ENCODE measurements at places on chromosomes 11 and 22.

DNA sequence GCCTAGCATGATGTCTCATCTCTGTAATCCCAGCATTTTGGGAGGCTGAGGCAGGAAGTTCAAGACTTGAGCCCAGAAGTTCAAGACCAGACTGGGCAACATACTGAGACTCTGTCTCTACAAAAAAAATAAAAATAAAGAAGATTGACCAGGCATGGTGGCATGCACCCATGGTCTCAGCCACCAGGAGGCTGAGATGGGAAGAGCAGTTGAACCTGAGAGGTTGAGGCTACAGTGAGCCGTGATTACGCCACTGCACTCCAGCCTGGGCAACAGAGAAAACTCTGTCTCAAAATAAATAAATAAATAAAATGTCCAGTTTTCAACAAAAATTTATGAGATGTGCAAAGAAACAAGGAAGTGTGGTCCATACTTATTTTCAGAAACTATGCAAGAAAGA is 28.3 kb downstream of the EFCAB6 start:
- DNase-seq: no peak

- DNase-seq: no peak
Observed at GRCh38 chr11:96484361-96484760, 94.5 kb downstream of the JRKL start.

- no peak for DNase-seq
Observed at GRCh38 chr11:330307-330693, 9.6 kb upstream of the IFITM3 start.

DNA sequence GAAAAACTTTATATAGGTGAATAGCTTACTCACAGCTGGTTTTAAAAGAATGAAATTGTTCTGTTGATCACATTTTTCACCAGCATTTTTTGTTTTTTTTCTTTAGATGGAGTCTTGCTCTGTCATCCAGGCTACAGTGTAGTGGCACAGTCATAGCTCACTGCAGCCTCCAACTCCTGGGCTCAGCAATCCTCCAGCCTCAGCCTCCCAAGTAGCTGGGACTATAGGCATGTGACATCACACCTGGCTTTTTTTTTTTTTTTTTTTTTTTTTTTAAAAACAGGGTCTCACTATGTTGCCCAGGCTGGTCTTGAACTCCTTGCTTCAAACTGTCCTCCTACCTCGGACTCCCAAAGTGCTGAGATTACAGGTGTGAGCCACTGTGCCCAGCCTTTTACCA is 3.6 kb downstream of the PACS1 start:
- DNase-seq: no peak

DNA sequence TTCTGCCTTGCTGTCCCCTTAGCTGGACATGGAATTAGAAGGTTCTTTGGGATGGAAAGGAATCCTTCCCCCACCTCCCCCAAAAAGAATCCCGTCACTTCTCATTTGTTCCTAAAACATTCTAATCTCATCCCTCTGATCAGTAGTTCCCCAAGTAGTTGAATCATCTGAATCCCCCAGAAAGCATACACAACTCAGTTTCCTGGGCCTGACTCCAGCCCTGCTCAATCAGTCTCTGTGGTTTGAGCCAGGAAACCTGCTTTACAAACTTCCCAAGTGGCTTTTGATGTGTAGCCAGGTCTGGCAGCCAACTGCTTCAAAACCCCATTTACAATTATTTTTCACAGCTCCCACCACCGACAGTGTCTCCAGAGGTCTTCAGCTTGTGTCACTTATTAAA is 20.2 kb downstream of the C22orf31 start:
- DNase-seq: peak; percentile 83

DNA sequence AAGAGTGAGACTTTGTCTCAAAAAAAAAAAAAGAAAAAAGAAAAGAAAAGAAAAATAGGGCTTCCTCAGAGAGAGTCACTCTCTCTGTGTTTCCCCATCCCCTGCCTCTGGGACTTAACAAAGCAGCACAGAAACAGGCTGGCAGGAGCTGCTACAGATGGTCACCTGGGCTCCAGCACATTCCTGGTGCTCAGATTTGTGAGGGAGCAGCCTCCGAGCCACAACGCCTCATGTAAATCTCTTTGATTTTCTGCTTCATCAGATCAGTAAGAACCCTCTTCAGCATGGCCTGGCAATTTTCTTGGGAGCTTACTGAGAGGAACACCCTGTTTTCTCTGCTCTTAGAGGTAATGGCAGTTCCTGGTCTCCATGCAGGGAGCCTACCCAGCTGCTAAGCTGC is 15.2 kb upstream of the LDHA start:
- no peak for DNase-seq

DNA sequence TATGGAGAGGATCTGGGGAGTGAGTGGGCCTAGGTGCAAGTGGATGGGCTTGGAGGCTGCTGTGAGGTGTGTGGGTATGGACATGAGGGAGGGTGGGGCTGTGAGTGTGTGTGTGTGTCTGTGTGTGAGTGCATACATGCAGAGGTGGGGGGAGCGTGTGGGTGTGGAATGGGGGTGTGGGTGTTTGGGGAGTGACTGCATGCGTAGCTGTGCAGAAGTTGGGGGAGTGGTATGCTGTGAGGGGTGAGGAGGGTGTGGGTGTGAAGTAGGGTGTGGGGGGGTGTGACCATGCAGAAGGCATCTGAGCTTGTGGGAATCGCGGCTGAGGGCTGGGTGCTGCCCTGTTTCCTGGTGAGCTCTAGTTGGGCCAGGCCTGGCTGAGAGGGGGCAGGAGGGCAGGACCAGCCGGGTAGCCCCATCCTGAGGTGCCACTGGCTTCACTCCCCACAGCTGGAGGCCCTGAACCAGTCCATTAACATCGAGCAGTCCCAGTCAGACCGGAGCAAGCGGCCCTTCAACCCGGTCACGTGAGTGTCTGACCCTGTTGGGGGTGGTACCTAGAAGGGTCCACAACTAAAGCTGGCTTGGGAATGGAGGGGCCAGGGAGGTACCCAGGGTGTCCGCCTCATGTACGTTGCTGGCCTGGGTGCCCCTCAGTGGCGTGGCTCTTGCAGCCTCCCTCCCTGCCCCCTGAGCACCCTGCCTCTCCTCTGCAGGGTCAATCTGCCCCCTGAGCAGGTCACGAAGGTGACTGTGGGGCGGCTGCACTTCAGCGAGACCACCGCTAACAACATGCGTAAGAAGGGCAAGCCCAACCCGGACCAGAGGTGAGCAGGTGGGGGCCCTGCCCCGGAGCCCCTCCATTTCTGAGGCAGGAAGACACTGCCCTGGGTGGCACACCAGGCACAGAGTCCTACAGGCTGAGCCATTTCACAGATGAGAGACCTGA is 16.5 kb downstream of the TMEM258 start:
- no peak for DNase-seq

DNA sequence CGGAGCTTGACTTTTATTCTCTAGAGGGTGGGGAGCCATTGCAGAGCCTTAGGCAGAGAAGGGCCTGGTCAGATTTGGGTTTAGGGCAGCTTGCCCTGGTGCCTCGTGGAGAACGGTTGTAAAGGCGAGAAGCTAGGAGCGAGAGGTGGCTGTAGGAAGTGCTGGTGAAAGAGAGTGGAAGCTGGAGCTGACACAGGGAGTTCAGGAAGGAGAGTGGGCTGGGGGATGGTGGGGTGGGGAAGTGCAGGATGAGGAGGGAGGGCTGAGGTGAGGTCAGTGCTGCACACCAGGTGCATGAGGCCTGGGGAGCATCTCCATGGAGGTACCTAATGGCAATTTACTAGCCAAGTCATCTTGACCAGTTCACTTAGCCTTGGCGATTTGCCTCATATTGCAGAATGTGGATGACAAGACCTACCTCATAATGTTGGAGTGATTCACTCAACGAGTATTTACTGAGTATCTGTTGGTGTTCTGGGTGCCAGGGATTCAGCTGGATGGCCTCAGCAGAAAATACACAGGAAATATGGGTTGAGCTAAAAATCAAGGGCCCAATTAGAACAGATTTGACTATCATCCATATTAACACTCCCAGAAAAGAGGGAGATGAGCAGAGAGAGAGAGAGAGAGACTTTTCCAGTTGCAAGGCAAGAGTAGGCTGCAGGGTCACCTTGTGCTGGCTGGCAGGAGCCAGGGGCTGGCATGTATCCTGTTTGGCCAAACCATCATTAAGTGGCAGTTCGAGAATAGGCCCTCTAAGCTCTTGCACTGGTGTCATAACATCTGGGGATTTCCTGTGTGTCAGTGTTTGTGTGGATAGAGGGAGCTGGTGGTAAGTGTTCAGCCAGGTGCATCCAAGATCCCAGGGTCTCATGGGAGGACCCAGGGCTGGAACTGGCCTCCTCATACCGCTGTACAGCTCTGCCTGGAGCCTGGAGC is 44.4 kb upstream of the CLDN5 start:
- peak; percentile 94 for DNase-seq

- peak; percentile 39 for DNase-seq
Observed at GRCh38 chr11:118171269-118172062, 5.0 kb downstream of the SCN2B start.

GRCh38 chr11:131025020-131025419 is 108.7 kb upstream of the SNX19 start:
- peak; percentile 65 for DNase-seq

GRCh38 chr11:16223558-16223957 is 132.8 kb downstream of the SOX6 start:
- DNase-seq: no peak

GRCh38 chr11:62555464-62556107 is 9.0 kb upstream of the AHNAK start:
- DNase-seq: peak; percentile 48
